ENCODE measurements at places on chromosomes 1 and 21.

GRCh38 chr21:41614511-41614910 is 106.6 kb upstream of the TMPRSS2 start:
- DNase-seq: no peak

GRCh38 chr1:179708434-179709195 is 34.5 kb upstream of the FAM163A start:
- DNase-seq: no peak

- DNase-seq: peak; percentile 20
Observed at GRCh38 chr1:48202030-48202752, 20.3 kb upstream of the SLC5A9 start.

GRCh38 chr21:25708467-25709065 is 26.1 kb downstream of the ATP5PF start:
- DNase-seq: peak; percentile 21

GRCh38 chr1:45116340-45116739 is 90.1 kb downstream of the ZSWIM5 start:
- DNase-seq: no peak

GRCh38 chr1:114853584-114853983 is 1.1 kb upstream of the SYCP1 start:
- no peak for DNase-seq

GRCh38 chr1:109275706-109276345 is 7.1 kb downstream of the PSRC1 start:
- DNase-seq: no peak

GRCh38 chr1:114024049-114024448 is 44.8 kb downstream of the OLFML3 start:
- no peak for DNase-seq

GRCh38 chr1:16913181-16913832 is 8.4 kb upstream of the CROCC start:
- DNase-seq: no peak

GRCh38 chr1:116814926-116815723 is 60.9 kb downstream of the CD2 start:
- DNase-seq: no peak

- no peak for DNase-seq
Observed at GRCh38 chr1:89957107-89957506, 37.8 kb upstream of the ZNF326 start.

GRCh38 chr1:246579818-246580217 is 13.6 kb downstream of the CNST start:
- no peak for DNase-seq

DNA sequence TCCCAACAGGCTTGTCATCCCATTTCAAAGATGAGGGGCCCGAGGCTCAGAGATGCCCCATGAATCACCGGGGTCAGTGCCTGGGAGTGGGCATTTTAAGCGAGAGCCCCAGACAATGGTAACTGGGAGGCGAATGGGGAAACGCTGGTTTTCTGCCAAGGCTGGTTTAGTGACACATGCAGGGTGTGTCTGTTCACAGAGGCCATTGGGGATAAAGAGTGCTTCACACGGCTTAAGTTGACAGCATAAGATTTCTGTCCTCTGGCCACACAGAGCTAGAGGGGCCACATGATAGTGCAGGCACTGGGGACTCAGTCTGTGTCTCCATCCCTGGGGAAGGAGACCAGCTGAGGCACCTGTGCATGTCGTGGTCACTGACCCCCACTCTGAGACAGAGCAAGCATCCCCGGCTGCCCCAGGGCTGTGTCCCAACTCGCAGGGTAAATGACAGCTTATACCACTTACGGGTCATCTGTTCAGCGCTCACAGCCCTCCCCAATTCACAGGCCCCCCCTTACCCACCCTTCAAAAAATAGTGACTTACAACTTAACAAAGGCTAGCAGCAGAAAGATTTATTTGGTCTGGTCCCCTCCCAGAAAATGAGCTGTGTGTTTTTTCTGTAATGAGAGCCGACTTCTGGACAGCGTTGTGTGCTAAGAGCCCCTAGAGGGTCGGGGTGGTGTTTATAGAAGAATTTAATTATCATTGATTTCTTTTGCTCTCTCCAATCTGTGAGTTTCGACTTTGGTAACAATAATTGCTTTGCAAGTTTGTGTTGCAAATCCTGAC is 34.9 kb upstream of the ARHGEF16 start:
- DNase-seq: no peak

DNA sequence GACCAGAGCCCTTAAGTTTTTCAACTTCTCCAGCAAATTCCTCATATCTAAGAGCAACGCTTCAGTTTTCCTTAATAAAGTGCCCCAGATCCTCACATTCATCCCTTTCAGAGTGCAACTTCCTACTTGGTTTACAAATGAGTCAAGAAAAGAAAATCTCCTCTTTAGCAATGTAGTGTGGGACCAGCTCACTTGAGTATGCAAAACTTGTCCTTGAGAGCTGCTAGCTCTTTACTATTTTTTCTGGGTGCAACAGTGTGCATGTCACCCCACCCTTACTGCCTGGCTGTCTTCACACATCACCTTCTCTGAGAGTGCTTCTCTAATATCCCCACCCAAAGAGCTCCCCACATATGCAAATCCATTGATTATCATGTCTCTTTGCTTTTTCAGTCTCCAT is 203.1 kb upstream of the CAMK1G start:
- no peak for DNase-seq

Data from activated T-helper 1 cell treated with anti-CD3 and anti-CD28 coated beads, Interleukin-2, amount 50 U/mL, for 16 hours (primary cell).